IPS DF 6.9 (cell line): ENCODE measurements at places on chromosomes 3 and 15.

GRCh38 chr15:74134387-74135027, 4.1 kb downstream of the ISLR2 start:
- DNase-seq = no peak

- DNase-seq = no peak
Measured at GRCh38 chr15:42082823-42083604, 11.3 kb downstream of the PLA2G4D start.

- no peak for DNase-seq
Measured at GRCh38 chr3:100928638-100929428, 64.4 kb downstream of the ABI3BP start.

GRCh38 chr3:161409069-161409468, 37.8 kb upstream of the SPTSSB start:
- DNase-seq = peak; percentile 37

DNA sequence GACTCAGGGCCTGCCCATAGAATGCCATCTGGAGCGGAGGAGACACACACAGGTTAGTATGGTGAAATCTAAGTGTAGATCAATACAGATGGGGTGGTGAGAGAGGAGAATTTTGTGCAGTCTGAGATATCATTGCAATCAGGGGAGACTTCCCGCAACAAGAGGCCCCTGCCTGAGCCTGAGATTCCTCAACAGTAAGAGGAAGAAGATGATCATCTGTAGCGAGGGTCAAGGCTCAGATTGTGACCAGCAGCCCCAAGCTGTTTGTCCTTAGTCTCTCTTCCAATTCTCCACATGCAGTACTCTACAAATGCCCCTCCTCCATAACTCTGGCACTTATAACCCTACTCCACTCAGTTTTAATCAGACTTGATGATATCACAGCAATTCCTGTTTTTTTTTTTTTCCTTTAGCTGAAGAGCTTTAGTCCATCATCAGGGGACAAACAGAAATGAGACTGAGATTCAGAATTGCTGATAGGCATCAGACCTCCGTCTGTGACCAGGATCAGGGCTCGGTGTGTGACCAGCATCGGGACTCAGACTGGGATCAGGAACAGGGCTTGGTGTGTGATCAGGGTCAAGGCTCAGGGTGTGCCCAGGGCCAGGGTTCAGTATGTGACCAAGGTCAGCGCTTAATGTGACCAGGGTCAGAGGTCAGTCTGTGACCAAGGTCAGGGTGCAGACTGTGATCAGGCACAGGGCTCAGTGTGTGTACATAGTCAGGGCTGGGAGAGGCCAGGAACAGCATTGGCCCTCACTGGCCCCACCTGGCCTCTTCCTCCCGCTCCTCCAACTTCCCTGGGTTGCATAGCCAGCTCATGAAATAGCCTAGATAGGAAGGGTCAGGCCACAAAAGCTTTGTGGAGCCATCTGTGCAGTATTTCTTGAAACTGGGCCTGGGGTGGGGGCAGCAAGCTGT, 14.1 kb downstream of the LOXL1 start:
- DNase-seq = no peak

GRCh38 chr3:129313665-129314385, 35.2 kb downstream of the HMCES start:
- no peak for DNase-seq

DNA sequence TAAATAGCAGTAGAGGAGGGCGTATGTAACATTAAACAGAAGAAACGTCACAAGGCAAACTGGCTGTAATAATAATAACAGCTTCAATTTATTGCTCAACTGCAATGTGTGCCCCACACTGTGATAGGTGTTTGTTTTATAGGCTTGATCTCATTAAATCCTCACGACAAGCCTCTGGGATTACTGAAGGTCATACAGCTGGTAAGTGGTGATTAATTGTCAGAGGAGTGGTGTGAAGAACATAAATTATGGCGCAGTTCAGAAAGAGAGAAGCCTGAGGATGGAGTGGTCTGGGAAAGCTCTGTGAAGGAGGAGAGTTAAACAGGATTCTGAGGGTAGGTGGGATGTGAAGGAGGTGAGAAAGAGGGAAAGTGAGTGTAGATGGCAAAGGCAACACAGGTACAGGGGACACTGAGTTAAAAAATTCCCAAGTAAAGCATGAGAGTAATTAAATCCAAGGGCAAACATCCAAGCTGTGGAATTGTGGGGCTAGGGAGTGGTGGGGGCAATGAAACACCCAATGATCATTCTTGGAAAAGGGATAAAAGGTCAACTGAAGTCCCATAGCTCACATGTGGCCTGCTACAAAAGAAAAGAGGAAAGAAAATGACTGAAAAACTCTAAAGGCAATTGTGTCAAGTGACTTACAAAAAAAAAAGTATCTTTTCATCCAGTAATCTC, 16.5 kb upstream of the GLCE start:
- no peak for DNase-seq

DNA sequence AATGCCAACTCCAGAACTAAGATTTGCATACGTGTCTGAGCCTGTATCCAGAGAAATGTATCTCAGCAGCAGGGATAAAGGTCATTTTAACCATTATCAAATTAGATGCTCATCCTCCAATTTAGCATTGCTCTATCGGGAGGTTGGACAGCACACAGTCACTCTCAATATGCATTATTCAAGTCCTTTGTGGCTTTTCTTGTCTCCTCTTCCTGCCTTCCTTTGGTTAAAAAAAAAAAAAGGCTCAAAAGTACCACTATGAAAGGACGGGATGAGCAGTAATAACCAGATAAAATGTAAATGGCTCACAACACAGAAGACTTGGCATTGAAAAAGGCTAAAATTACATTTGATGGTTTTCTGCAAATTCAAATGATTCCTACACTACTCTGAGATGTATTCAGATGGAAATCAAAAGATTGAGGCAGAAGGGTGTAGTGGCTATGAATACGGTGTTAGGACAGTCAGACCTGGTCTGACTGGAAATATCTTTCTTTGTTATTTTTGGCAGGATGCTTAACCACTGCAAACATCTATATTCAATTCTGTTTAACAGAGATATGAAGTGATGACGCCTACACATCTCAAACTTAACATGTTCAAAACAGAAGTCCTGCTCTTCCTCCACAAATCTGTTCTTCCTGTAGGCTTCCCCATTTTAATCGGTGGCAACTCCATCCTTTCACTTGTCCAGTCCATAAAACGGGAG, 109.6 kb downstream of the ADAMTS9 start:
- no peak for DNase-seq

DNA sequence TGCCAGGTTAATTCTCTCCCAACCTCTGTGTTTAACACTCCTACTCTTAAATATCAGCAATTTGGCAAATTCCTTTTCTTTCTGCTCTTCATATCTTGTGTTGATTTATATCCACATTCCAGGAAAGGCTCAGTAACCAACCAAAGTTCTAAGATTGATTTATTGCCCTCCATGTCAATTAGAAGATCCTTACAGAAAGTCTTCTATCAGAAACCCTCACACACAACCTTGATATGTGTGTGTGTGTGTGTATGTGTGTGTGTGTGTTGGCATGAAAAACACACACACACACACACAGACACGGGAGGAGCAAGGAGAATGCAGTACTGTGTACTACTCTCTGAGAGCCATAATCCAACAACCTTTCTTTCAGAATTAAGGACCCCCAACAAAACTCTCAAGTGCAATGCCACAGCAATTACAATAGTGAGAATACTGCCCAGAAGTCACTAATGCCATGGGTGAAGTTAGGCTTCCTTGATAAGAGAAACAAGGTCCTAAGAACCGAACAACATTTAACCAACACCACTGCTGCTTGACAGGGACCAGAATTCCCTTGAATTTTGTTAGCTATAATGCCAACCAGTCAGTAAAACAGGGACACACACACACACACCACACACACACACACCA, 1.1 kb downstream of the LSAMP start:
- DNase-seq = no peak

GRCh38 chr3:156802821-156803606, 23.1 kb upstream of the LEKR1 start:
- no peak for DNase-seq

- no peak for DNase-seq
Measured at GRCh38 chr15:92116330-92116729, 262.8 kb downstream of the SLCO3A1 start.

DNA sequence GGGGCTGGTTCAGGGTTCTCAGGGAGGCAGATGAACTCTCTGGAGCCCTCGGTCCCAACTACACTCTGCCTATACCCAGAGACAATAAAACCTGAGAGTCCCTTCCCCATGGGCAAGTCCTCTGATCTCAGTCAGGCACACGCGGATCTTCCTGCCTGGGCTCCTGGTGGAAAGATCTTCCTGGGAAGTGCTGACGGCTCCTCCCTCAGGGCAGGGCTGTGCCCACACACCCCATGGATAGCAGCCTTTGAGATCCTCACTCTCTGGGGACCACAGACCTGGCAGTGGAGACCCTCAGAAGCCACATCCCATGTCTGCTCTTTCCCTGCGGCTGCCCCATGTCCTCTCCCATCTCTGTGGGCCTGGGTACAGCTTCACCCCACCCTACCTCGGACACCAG, 10.4 kb downstream of the SH2D7 start:
- DNase-seq = no peak

DNA sequence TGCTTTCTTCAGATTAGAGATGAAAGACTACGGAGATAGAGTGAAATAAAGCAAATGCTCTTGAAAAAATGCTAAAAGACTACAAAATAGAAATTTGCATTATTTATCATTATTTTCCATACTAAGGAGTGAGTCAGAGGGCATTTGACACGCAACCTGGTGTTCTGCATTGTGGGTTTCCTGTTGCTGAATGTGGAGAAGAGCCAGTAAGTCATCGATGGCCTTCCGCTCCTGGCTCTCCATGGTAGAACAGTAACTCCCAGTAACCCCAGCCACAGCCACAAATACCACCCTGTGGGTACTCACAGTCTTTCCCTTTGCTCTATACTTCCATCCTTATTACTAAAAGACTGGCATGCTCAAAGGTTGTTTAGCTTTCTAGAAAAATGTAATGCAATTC, 61.5 kb downstream of the CGGBP1 start:
- DNase-seq = no peak

- no peak for DNase-seq
Measured at GRCh38 chr3:15063238-15063637, 1.9 kb downstream of the MRPS25 start.

DNA sequence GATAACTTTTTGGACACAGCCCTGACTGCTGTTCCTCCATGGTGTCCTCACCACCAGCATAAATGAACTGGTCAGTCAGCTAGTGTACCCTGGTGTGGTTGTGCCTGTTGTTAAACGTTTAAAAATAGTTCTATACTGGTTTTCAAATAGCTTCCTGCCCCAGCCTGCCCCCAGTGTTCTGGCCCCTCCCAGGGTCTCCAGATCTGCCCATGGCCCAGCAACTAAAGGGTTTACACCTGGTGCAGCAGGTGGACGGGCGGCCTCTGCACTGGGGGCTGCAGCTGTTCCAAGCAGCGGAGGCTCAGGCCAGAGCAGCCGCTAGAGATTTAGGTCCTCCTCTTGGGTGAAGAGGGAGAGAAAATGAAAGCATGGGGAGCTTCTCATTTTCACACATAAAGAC, 6.1 kb upstream of the NR2E3 start:
- DNase-seq = no peak

DNA sequence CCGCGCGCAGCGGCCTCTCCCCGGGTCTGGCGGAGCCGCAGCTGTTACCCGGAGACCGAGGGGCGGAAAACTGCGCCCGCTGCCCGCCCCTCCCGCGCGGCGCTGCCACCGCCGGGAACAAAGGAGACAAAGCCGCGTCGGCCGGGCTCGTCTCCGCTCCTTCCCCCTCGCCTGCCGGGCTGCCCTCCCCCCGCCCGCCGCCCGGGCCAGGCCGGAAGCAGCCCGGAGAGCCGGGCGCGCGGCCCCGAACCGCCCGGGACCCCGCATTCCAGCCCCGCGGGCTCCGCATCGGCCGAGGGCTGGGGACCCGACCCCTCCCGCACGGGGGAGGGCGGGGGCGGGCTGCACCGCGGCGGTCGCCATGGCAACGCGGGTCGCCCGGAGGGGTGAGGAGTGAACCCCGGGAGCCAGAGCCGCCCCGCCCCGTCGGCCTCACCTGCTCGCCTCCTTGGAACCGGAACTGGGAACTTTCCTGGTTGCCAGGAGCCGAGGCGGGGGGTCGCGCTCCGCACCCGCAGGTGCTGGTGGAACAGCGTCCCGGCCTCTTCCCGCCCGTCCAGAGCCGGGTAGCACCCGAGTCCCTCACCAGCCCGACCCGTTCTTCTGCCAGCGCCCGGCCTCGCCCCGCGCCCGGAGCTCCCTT, 448 bp downstream of the PLXNB1 start:
- no peak for DNase-seq

DNA sequence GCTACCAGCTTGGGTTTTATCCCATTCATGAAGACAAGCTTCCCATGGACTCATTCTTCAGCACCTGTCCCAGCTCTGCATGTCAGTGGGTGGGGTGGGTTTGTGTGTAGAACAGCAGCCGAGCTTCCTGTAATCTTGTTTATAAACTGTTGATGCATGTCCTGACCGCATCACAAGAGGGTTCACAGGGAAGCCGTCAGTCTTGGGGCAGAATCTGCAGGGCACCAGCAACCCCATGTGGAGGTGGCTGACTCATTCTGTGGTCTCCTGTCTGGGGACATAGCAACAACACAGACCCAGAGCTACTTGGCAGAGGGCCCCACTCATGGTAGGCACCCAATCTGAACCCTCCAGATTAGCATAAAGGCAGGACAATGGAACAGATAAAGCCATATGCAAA, 35.6 kb downstream of the DAPK2 start:
- no peak for DNase-seq

- no peak for DNase-seq
Measured at GRCh38 chr3:177179281-177180067, 17.8 kb downstream of the TBL1XR1 start.

GRCh38 chr15:101781928-101782327, 21.4 kb upstream of the OR4F6 start:
- no peak for DNase-seq

DNA sequence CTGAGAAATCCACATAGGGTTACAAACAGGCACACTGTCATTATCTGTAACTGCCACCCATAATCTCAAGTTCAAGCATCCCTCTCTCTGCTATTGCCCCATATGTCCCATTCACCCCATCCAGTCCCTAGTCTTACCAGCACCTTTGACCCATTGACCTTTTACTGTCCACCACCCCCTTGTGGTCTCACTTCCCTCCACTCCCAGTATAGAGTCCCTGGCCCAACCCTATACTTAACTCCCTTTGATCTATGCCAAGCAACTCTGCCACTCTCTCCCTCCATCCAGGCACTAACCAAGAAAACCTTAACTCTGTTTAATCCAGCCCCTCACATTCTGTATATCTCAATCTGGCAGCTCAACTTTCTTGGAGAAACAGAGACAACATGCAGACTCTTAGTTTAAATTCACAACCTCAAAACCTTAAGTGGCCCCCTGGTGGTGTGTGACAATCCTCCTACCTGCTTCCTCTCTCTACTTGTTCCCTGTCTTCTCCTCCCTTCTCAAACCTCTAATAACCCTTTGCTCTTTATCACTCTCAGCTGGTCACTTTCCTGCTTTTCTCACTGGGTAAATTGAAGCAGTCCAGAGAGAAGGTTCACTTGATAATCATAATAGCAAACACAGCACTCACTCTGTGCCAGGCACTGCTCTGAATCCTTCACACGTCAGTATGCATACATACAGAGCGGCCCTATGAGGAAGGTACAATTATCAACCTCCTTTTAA, 162.7 kb downstream of the STT3B start:
- no peak for DNase-seq
